CD4-positive, alpha-beta memory T cell (primary cell): ENCODE measurements at places on chromosomes 7 and 10. TPM values are rescaled to one million over a fixed set of nuclear protein-coding genes. Genes with fewer than 3 reads are reported as not detected.

GRCh38 chr7:831596-832166 is 595 bp upstream of the SUN1 start:
- DNase-seq, result peak; percentile 58

GRCh38 chr10:75203724-75204123 is 6.9 kb upstream of the VDAC2 start:
- no peak for DNase-seq

Gene PDZD7
- polyA plus RNA-seq, result 0.20 TPM

GRCh38 chr10:63260860-63261251 is 127.7 kb downstream of the NRBF2 start:
- DNase-seq, result no peak

Gene CNPY1
- not detected for polyA plus RNA-seq

Gene MEST
- polyA plus RNA-seq, result 9.6 TPM

Gene PTPRN2
- polyA plus RNA-seq, result 2.6 TPM

Gene LIPK
- not detected for polyA plus RNA-seq

GRCh38 chr7:138838166-138838565 is 40.2 kb upstream of the ATP6V0A4 start:
- DNase-seq, result no peak

DNA sequence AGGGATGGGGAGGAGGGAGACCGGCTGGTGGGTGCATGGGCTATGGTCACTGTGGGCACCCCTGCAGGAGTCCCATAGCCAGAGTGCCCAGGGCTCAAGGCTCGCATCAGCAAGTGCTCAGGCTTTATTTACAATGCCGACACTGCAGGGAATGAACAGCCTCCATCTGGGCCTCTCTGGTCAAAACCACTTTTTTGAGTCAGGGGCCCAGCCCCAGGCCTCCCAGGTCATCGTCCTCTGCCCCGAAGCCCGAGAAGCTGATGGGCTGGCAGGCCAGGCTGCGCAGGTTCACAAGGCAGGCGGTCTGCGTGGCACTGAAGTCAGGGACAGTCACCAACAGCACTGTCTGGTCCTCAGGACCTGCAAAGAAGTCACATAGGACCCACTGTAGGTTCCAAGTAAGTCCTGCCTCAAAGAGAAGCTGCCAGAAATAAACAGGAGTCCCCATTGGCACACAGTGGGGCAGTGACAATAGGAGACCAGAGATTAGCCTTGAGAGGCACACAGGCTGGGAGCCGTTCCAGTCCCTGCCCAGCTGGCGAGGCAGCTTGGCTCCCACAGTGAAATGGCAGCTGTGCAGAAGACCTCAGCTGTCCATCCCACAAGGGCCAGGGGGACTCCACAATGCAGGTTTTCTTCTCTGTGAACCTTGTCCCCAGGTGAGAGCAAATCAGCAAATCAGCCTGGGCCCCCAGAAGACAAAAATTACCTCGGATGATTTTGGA is 8.6 kb downstream of the POLD2 start:
- no peak for DNase-seq

- no peak for DNase-seq
Observed at GRCh38 chr10:3008518-3009195, 58.7 kb upstream of the PFKP start.

Gene GRID2IP
- 0.10 TPM for polyA plus RNA-seq

Gene CALML5
- not detected for polyA plus RNA-seq

Gene HTR5A
- not detected for polyA plus RNA-seq

DNA sequence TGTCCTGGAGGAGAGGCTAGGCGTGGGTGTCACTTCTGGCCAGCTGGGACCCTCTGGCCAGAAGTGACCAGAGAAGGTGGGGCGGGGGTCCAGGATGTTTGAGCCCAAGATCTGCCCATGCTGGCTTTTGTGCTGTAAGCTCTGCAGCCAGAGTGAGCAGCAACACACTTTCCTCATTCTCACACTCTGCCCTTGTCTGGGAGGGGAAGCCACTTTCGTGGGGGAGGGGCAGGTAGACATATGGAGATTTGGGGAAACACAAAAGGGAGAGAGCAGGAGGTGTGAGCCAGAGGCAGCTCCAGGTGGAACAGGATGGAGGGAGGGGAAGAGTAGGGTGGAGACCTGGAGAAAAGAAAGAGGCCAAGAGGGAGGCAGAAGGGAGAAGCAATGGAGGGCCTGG is 31.5 kb upstream of the ADCYAP1R1 start:
- no peak for DNase-seq

DNA sequence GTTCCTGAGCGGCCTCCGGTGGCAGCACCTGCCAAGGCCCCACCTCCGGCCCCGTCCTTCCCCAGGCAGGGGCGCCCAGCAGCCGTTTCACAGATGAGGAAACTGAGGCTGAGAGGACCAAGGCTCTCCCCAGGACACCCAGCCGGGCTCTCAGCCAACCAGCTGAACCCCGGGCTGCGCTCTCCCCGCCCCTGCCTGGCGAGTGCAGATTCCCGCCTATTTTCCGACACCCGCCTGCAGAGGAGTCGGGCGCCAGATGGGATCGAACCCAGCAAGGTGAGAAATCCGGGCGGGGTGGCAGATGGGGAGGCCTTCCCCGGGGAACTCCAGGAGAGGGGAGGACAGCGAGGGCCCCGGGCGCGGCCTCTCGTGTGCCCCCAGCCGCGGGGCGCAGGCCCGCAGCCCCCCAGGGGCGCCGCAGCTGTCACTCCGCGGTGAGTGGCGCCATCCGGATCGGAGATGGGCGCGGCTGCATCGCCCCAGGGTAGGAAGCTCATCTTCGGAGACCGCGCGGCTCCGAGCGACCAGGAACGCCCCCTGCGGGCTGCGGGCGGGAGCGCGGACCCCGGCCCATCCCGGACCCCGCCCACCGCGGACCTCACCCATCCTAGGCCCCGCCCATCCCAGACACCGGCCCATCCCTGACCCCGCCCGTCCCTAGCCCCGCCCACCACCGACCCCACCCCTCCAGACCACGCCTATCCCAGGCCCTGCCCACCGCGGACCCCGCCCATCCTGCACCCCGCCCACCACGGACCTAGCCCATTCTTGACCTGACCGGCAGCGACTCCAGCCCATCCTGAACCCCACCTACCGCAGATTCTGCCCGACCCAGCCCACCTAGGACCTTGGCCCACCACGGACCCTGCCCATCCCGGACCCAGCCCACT is 90.3 kb downstream of the MICALL2 start:
- no peak for DNase-seq

DNA sequence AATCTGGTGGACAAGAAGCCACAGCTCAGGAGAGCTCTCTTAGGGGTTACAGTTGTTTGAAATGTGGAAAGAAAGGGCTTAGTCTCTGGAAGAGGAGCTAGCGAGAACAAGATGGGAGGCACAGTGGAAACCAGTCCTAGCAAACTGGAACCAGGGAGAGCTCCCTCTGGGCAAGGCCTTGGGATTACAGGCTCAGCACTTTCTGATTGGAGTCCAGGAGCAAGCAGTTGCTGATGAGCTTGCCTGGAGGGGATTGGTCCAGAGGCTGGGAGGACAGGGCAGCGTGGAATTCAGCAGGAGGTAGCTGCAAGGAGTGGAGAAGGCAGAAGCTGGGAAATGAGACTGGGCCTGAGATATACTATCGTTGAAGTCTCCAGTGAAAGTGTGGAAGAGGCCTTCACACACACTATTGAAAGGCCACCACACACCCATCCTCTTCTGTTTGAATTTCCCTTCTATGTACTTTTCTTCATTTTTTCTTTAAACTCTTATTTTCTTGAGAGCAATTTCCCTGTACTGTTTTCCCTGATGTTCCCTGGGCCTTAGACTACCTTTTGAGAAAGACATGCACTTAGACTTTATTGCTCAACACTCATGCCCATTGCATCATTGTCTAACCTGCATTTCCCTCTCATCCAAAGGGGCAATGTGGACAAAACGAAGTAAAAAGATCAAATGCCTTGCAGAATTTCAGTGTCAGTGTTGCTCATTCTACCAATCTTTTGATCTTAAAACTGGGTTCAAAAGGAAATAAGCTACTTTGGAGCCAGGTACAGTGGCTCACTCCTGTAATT is 57.8 kb upstream of the LANCL2 start:
- no peak for DNase-seq

DNA sequence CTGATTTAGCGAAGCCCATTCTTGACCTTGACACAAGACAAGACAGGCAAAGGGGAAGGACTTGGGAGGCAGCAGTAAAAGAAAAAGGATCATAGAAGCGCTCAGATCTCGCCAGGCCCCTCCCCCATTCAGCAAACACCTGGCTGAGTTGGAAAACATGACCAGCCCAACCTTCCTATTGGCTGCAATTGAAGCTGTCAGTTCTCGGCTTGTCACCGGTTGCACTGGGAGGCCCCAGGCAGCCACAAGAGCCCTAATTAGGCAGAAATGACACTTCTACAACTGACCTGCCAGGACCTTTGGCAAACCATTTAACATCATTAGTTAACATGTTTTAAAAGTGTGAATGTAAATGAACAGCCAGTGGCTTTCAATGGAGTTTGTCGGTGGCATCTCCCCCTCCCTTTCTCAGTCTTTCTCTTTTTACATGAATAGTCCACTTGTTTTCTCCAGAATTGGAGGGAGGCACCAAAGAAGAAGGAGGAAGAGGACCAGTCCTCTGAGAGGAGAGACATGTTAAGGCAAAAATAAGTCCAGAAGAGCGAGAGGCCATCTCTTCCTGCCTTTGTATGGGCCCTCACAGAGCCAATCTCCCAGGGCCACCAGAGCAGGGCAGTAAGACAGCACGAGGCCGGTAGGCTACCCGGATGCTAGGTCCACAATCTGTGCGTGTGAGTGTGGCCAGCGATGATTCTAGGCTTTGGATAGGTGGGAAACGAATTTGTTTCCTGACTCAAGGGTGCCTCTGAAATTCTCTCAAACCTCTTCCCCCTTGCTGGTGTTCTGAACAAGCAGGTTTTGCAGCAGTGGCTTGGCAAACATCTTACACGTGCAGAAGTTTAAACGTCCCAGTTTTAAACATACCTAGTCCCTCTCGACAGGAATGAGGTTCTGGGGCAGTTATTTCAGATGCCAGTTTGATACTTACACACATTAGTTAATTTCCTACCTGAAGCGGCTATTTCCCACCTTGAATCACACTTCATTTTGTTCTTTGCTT is 15.0 kb upstream of the ENO4 start:
- no peak for DNase-seq

Gene GIMAP2
- 90.0 TPM for polyA plus RNA-seq

Gene STEAP1B
- not detected for polyA plus RNA-seq

DNA sequence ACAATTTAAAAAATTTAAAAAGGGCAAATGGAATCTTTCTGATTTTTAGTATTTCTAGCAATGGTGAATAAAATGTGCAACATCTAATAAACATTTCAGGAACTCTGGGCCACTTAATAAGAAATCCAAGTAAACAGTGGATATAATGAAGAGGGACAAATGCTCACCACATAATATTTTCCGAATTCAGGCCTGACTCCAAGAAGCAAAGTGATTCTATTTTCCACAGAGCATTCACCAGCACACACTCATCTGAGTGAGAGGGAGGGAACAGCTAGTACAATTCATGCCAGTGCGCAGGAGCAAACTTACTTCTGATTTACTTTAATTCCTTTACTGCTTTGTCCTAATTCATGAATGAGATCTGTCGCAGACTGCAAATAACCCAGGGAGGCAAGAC is 10.1 kb downstream of the NPVF start:
- no peak for DNase-seq

Gene PNLIPRP2
- not detected for polyA plus RNA-seq

DNA sequence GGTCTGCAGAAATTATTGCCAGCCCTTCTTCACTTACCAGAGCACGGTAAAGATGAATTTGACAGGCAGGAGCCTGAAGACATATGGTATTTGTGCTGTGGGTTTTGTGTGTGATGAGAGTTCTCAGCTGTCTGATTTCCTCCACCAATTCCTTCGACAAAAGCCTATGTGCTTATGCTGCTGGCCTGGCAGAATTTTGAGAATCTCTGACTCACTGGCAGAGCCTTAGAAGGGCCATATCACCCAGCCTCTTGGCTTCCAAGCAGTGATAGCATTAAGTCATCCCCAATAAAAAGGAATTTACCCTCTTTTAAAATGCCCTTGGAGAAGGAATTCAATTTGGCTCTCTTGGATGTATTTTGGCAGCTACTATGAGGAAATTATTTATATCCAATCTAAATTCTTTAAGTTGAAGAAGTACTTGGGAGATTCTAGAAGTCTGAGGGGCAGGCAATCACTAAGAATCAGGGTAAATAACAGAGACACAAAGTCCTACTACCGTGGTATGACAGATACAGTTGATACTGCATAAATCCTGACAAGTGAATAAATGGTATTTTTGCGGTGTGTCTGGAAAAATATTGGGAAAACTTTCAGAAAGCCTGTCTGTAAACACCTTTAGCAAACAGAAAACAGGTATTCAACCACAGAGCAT is 68.6 kb upstream of the EFCAB10 start:
- no peak for DNase-seq

DNA sequence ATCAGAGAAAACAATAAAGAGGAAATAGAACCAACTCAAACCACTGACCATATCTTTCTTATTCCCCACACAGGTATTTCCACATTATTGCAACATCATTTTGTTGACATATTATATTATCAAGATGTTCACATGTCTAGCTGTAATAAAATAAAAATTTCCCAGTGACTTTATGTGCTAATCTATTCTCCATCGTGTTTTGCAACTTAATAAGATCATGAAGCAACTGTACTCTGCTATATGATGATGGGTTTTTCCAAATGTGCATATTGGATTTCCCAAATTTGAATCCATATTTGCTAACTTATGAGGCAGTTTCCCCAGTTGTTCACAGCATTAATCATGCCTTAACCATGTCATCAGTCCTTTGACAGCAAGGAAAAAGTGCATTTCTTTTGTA is 127.8 kb downstream of the ITGB8 start:
- no peak for DNase-seq

- DNase-seq, result no peak
Observed at GRCh38 chr7:16428672-16429071, 7.3 kb upstream of the CRPPA start.

Gene AGR2
- not detected for polyA plus RNA-seq

DNA sequence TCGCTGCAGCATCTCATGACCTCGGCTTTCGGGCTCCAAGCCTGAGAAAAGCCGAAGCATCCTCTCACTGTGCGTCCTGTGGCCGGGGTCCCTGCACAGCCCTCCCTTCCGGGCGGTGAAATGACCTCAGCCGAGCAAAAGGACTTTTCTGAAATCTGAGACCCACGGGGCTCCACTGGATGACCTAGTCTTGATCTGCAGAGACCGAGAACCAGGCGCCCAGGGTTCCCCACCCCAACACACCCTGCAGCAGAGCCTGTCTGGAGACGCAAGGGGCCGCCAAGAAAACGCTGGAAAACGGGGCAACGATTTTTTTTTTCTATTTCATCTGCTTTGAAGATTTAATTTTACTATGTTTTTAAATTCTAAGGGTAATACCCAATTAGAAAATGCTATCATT is 31.7 kb downstream of the NPS start:
- no peak for DNase-seq

GRCh38 chr10:110141185-110141584 is 66.2 kb upstream of the MXI1 start:
- DNase-seq, result no peak
